ENCODE measurements at places on chromosomes 3 and 15. TPM values are rescaled to one million over a fixed set of nuclear protein-coding genes. Genes with fewer than 3 reads are reported as not detected.
A peak's percentile ranks its signal among the peaks of the same experiment; 100 is the strongest.

DNA sequence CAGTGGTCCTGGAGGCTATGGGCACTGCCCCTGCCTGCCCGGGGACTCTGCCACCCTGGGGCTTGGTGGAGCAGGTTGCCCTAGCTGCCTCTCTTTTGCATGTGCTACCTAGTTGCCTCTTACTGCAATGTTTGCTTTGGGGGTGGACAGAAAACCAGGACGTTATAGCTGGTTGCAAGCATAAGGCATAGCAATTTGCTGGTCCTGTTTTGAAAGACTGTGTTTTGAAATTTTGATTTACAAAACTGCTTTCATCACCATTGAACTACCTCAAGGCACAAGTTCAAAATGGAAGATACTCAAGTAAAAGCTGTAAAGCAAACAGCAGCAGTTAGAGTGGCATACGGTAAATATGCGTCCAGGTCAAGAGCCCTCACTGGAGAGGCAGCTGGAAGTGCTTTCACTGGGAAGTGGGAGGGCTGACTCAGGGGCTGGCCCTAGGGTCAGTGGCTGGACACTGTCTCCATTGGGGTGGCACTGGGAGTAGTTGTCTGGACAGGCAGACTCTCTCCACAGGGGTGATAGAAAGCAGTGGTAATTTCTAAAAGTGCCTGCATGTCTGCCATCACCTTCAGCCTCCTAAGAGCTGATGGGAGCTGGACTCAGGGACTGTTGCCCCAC lies 138.1 kb downstream of the CHDH start:
- no peak for DNase-seq

GRCh38 chr3:4584456-4585249 lies 91.5 kb downstream of the ITPR1 start:
- peak; percentile 73 for DNase-seq

Gene CP
- not detected for total RNA-seq

DNA sequence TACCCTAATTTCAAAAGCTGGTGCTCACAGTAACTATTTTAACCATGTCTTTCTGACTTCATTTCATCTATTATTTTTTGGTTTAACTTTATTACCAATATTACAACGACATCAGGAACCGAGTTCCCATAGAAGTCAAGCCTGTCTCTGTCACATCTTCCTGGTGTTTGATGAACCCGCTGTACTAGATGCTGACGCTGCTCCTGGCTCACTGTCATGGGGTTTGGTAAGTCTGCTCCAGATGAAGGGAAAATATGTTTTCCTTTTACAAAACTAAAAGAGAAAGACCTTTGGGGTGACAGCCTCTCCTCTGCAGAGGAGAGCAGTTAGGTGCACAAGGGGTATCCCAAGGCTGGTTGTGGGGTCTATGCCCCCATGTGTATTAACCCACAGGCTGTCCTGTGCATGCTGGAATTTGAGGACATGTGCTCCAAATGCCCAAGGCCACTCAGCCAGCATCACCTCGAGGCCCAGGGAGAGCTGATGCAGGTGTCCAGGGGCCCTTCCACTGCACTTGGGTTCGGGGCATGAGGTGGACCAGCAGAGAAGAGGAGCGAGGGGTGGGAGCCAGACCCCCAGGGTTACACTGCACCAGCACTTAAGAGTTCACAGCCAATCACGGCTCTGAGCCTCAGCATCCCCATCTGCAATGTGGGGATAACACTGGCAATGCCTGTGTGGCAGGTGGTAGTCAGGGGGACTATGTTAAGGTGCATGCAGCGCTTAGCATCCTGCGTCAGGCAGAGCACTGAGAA lies 62.2 kb downstream of the ATP10A start:
- no peak for DNase-seq

- DNase-seq = no peak
Measured at GRCh38 chr15:78272316-78272715, 8.0 kb downstream of the DNAJA4 start.

Data from activated CD4-positive, alpha-beta T cell treated with anti-CD3 and anti-CD28 coated beads, Interleukin-2, amount 10 ng/mL, durations not matched to agents 24 days and 14 days (primary cell).